ENCODE measurements at places on chromosomes 12 and 14.

DNA sequence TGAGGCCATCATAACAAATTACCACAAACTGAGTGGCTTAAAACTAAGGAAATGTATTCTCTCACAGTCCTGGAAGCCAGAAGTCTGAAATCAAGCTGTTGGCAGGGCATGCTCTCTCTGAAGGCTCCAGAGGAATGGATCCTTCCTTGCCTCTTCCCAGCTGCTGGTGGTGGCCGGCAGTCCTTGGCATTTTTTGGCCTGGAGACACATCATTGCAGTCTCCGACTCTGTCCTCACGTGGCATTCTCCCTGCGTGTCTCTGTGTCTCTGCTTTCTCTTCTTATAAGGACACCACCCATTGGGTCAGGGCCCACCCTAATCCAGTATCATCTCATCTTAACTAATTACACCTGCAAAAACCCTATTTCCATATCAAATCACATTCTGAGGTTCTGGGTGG, 206.1 kb downstream of the SLC41A2 start:
- no peak for DNase-seq

DNA sequence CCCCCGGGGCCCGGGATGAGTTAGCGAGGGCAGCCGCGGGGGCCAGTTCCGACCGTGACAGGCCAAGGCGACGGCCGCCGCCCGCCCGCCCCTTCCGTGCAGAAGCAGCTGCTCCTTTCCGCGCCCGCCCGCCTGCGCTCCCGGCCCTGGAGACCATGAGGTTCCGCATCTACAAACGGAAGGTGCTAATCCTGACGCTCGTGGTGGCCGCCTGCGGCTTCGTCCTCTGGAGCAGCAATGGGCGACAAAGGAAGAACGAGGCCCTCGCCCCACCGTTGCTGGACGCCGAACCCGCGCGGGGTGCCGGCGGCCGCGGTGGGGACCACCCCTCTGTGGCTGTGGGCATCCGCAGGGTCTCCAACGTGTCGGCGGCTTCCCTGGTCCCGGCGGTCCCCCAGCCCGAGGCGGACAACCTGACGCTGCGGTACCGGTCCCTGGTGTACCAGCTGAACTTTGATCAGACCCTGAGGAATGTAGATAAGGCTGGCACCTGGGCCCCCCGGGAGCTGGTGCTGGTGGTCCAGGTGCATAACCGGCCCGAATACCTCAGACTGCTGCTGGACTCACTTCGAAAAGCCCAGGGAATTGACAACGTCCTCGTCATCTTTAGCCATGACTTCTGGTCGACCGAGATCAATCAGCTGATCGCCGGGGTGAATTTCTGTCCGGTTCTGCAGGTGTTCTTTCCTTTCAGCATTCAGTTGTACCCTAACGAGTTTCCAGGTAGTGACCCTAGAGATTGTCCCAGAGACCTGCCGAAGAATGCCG, 699 bp downstream of the MGAT2 start:
- DNase-seq = peak; percentile 59

DNA sequence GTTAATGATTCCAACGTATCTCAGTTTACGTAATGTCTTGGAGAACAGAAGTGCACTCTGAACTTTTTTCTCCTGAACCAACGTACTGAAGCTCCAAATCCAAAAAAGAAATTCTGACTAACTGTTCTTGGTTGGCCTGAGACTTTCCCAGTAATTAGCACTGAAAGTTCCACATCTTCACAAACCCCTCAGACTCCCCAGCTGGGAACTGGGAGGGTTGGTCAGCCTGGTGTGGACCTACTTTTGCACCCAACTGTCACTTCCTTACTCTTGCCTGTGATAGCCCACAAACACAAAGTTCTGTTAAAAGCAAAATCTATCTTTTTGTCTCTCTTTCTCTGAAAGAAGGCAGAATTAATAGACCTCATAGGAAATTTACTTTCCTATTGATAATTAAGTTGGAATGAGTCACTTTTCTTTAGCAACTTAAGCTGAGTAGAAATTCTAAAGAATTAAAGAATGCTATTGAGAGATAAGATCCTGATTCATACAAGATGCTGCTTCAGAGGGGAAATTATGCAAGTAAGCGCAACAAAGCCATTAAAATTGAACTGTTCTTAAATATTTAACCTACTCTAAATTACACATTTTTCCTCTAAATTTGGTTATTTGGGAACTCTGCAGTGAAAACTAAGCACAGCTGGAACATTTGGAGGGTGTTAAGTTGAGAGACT, 155.0 kb downstream of the EPS8 start:
- DNase-seq = no peak

- no peak for DNase-seq
These were observed 557 bp downstream of the COPS7A start for GRCh38 chr12:6724409-6724797.

DNA sequence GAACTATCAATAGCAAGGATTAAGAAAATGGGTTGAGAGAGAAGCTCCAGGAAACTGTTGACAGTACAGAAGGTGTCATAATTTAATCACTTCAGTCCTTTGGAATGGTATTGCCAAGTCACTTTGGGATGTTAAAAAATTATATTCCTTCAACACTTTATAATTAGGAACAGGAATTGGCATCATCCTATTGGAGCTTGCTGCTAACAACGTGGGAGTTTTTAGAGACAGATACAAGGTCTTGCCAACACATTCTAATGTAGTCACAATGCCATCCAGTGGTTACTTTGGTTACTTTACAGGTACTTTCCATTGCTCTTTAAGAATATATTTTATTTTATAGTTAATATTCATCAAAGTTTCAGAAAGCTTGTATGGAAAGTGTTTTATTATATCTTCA, 310.1 kb downstream of the SYT1 start:
- no peak for DNase-seq

GRCh38 chr12:119292893-119293630, 41.5 kb upstream of the CCDC60 start:
- no peak for DNase-seq

GRCh38 chr12:131827961-131828534, at the start of gene MMP17:
Gene MMP17, plus strand, starts transcription at chr12:131828393. Its CDS starts 102 bp downstream, at chr12:131828495.
- no peak for DNase-seq

- DNase-seq = no peak
These were observed 126.3 kb upstream of the FGD4 start for GRCh38 chr12:32273063-32273522.

DNA sequence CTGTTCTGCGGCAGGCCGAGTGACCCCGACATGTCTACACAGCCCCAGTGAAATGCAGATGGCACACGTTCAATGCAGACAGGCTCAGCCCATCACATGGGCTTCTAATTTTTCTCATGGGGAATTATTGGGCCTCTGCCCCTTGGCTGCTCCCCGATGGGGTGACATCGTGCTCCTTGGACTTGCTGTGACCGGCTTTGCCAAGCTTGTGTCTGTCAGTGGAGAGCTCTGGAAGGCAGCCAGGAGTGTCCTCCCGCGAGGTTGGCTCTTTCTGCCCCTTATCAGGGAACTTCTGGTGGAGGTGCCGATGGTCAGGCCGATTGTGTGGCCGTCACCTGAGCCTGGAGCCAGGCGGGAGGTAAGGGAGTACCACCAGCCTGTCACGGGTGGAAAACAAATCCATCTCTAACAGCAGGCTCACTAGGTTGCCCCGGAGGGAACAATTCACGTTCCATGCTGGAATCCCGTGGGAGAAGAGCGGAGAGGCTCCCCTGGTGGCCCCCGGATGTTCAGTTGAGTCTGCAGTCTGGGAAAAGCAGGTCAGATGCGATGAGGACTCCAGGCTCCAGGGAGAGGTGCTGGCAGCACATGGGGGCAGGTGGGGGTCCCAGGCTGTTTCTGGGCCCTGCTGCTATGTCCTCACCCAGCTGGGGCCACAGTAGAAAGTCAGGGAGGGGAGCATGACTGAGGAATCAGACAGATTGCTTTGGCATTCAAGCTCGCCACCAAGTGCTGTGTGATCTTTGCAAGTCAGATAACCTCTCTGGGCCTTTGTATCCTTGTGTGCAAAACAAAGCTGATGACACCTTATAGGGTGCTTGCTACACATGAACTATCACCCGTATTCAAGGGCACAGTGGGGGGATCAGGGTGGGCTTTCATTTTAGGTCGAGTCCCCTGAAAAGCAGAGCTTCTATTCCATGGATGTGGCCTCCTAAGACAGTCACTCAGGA, 43.2 kb upstream of the EML1 start:
- no peak for DNase-seq

DNA sequence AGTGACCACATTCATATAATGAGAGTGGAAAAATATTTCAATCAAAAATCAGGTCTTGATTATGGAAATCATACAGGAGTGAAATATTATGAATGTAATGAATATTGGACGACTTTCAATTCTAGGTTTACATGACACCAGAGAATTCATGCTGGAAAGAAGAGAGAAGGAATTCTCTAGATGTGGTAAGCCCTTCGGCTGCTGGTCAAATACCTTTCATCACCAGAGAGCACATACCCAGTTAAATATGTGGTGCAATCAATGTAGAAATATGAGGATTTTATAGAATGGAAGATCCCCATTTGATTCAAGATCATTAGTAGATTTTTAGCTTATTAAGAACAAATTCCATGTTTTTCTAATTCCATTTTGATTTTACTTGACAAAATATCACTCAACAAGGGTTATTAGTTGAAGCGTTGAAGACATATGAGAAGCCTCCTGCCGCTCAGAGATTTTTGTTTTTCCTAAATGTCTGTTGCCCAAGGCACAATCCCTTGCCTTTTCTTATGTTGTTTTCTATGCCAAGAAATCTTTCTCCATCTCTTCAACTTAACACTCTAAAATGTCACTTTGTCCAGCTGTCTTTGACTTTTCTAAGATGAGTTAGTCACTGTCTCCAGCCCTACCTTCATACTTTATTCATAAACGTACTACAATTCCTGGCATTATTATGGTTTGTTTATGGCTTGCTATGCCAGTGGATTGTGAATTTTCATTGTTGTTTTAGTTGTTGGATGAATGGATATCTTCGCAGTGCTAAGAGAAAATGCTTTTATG, 72.8 kb upstream of the ZDHHC17 start:
- DNase-seq = no peak

DNA sequence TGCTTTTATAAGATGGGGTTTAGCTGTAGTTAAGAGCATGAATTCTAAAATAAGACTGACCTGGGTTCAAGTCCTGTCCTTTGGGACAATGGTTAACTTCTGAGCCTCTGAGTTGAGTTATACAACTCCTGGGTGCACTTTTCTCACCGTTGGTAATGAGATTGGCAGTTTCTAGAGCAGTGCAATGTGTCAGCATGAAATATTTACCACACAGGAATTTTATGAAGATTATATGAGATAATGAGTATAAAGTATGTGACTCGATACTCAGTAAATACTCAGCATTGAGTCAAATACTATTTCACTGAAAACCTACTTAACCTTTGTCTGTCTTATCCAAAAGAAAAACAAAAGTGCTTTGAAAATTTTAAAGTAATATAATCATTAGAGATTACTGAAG, 214.2 kb downstream of the CPNE8 start:
- DNase-seq = no peak

- no peak for DNase-seq
These were observed 197.1 kb downstream of the MED13L start for GRCh38 chr12:116080415-116080814.

GRCh38 chr12:22014041-22014782, 31.8 kb upstream of the CMAS start:
- no peak for DNase-seq

DNA sequence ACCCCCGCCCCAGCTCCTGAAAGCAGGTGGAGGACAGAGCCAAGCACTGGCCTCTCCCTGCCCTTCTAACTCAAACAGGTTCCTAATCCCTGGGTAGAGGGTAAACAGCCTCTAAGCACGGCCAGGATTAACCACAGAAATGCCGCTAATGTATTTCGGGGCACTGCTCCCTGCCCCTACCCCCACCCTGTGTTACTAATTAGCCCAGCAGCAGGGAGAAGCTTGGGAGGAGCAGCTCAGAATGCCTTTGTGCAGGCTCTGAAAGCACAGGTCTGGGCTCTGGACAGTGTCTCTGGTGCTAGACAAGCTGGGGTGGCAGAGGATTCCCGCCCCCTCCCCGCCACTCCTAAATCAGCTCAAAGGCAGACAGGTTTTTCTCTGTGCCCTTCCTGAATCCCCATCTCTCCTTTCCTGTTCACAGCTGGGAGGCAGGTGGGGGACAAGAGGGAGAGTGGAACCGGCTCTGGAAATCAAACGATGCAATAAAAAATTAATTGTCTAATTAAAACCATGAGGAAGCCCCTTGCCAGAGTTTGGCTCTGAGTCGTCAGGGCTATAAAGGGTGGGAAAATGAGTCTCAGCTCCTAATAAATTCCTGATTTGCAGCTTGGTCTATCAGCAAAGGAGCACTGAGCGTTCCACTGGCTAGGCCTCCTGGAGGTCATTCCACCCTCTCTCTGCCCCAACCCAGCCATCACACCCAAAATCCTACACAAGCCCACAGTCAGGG, 53.0 kb downstream of the SMUG1 start:
- no peak for DNase-seq

DNA sequence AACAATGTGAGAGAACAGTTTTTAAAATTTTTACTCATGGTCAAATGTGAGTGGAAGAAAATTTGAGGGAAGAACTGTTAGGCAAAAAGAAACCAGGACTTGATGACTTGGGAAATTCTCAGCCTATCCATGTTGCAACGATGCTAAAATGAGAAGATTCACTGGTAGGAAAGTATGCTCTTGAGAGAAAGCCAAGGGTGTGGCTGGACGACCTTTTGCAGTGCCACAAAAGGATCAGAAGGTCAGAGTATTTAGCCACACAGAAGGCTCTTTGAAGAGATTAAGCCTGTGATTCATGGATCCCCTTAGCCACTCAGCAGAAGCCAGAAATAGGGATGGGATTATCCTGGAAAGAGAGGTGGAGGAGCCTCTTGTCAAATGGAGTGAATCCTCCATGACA, 336.8 kb downstream of the LRIG3 start:
- DNase-seq = no peak

GRCh38 chr12:4164188-4164558, 109.4 kb upstream of the CCND2 start:
- no peak for DNase-seq

- no peak for DNase-seq
These were observed 39.1 kb downstream of the CORO1C start for GRCh38 chr12:108691998-108692808.

DNA sequence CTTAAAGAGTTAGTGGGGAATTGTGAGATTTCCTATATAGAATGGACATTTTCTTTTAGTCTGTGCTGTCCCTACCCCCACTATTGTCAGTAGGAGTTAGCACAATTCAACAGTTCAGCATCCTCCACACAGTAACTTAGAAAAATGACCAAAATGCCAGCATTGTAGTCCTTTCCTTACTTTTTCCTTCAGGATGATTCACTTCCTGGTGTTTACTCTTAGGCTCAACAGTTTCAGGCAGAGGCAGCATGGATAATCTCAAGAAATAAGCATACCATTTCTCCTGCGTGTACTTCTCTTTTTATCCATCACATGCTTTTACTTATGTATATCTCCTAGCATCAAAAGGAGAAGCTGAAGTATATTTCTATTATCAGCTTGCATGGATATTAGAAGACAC, 683.4 kb downstream of the SLC16A7 start:
- no peak for DNase-seq

- DNase-seq = no peak
These were observed 119.1 kb upstream of the EGLN3 start for GRCh38 chr14:34069854-34070582.
